ENCODE measurements at places on chromosomes 6 and 20.

DNA sequence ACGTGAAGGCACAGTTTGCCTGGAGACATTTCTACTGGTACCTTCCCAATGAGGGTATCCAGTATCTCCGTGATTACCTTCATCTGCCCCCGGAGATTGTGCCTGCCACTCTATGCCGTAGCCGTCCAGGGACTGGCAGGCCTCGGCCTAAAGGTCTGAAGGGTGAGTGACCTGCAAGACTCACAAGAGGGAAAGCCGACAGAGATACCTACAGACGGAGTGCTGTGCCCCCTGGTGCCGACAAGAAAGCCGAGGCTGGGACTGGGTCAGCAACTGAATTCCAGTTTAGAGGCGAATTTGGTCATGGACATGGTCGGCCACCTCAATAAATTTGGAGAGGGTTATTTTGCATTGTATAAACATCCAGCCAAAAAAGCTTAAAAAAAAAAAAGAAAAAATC lies 420.3 kb upstream of the FLRT3 start:
- H3K4me1 ChIP-seq: no peaks in the 10 kb centered on the region
- no peak for DNase-seq
- no peak overlapping the region for H3K27ac ChIP-seq
- no peaks in the 10 kb centered on the region for H3K36me3 ChIP-seq
- H3K27me3 ChIP-seq: peaks cover 2% of the 10 kb centered on the region

DNA sequence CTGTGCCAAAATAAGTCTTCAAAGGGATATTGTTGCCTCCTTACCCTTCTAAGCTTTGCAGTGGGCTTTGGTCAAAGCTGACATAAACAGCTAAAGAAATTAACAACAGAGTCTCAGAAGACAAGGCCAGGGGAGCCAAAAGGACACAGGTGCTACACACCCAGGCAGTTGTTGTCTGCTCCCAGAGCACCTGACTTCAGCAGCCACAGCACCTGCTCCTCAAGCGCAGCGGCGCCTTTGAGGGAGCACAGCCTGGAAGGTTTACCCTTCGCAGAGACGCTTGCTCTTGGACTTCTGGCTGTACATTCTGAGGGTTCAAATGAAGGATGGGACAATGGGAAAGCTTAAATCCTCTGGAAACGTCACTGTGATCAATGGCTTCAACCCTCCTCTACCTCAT lies 16.6 kb downstream of the B4GALT5 start:
- H3K4me3 ChIP-seq: no peak overlapping the region
- peaks cover 30% of the 10 kb centered on the region for H3K4me1 ChIP-seq
- H3K27ac ChIP-seq: no peak overlapping the region
- DNase-seq: no peak
- no peaks in the 10 kb centered on the region for H3K36me3 ChIP-seq

- peaks cover 27% of the 10 kb centered on the region for H3K36me3 ChIP-seq
- no peak overlapping the region for H3K27ac ChIP-seq
- H3K4me3 ChIP-seq: no peak overlapping the region
- no peak for DNase-seq
- peaks cover 9% of the 10 kb centered on the region for H3K4me1 ChIP-seq
- no peaks in the 10 kb centered on the region for H3K27me3 ChIP-seq
Observed at GRCh38 chr6:139257821-139258398, 33.9 kb downstream of the TXLNB start.

- DNase-seq: no peak
- H3K4me3 ChIP-seq: no peak overlapping the region
- no peaks in the 10 kb centered on the region for H3K36me3 ChIP-seq
- H3K27ac ChIP-seq: no peak overlapping the region
- no peaks in the 10 kb centered on the region for H3K4me1 ChIP-seq
Observed at GRCh38 chr6:40832691-40833090, 206.3 kb downstream of the UNC5CL start.

DNA sequence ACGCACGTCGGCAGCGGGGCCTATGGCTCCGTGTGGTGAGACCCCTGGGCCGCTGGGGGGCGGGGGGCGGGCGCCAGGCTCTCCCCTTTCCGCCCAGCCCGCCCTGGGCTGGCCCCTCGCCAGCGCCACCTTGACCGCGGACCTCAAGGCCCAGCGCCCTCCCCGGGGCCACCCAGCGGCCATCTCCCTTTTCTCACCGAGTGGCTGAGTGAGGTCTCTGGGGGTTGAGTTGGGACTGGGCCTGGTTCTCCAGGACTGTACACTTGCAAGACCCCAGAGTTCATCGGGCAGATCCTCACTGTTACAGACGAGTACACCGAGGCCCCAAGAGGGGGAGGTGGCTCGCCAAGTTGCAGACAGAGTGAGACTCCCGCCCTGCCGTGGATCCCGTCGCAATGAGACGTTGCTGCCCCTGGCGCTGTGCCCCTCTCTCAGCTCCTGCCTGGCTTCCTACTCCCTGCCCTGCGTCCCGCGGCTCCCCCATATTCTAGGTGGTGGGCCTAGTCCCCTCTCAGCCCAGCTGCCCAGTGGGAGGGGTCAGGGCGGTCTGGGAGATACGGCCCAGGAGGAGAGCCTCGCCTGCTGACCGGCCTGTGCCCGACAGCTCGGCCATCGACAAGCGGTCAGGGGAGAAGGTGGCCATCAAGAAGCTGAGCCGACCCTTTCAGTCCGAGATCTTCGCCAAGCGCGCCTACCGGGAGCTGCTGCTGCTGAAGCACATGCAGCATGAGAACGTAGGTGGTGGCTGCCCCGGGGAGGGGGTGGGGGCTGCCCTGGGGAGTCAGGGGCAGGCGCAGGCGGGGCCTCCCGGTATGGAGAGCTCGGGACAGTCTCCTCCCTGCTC lies 576 bp downstream of the MAPK13 start:
- H3K27ac ChIP-seq: peak overlapping the region; percentile 2
- H3K4me3 ChIP-seq: peak overlapping the region; percentile 87
- no peaks in the 10 kb centered on the region for H3K27me3 ChIP-seq
- no peak for DNase-seq

GRCh38 chr6:149854532-149854931 lies 9.6 kb downstream of the LRP11 start:
- peaks cover 2% of the 10 kb centered on the region for H3K36me3 ChIP-seq
- H3K4me3 ChIP-seq: no peak overlapping the region
- peaks cover 2% of the 10 kb centered on the region for H3K27me3 ChIP-seq
- DNase-seq: no peak
- no peak overlapping the region for H3K27ac ChIP-seq

- H3K27me3 ChIP-seq: peaks cover 11% of the 10 kb centered on the region
- DNase-seq: no peak
- H3K27ac ChIP-seq: peak overlapping the region; percentile 51
- peaks cover 6% of the 10 kb centered on the region for H3K4me1 ChIP-seq
- no peak overlapping the region for H3K4me3 ChIP-seq
Observed at GRCh38 chr6:156557251-156557910, 219.8 kb upstream of the ARID1B start.

DNA sequence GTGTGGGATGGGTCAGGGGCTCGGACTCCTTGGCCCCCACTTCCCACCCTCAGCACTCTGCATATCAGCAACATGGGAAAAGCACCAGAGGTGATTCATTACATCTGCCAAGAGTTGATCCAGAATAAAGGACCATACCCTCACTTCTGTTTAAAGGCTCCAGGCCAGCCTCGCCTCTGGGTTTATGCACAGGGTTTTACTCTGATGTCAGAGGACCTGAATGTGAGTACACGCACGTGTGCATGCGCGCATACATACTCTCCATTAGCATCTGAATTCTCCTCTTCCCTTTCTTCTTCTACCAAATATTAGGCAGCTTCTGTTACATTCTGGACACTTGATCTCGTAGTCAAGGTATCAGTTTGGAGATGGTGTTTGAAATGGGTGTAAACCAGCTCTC lies 114.7 kb upstream of the SPTLC3 start:
- no peaks in the 10 kb centered on the region for H3K36me3 ChIP-seq
- no peak for DNase-seq
- H3K4me1 ChIP-seq: no peaks in the 10 kb centered on the region
- H3K4me3 ChIP-seq: no peak overlapping the region
- H3K27ac ChIP-seq: no peak overlapping the region

DNA sequence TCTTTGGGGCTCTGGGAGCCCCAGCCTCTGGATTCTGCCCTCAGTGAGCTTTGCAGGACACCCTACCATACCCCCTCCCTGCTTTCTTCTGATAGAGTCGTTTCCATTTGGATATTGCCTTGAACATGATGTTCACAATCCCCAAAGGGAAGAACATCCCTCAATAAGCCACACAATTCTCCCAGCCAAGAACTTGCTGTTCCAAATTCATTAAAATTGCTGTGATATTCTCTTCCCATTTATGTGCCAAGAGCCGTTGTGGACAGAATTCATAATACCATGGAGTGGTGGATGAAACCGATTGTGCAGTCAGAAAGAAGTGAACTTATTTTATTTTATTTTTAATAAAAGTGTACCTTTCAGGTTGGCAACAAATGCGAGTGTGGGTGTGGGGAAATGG lies 95.8 kb downstream of the DHX35 start:
- no peaks in the 10 kb centered on the region for H3K36me3 ChIP-seq
- no peak overlapping the region for H3K27ac ChIP-seq
- no peak for DNase-seq
- no peaks in the 10 kb centered on the region for H3K4me1 ChIP-seq
- no peak overlapping the region for H3K4me3 ChIP-seq

DNA sequence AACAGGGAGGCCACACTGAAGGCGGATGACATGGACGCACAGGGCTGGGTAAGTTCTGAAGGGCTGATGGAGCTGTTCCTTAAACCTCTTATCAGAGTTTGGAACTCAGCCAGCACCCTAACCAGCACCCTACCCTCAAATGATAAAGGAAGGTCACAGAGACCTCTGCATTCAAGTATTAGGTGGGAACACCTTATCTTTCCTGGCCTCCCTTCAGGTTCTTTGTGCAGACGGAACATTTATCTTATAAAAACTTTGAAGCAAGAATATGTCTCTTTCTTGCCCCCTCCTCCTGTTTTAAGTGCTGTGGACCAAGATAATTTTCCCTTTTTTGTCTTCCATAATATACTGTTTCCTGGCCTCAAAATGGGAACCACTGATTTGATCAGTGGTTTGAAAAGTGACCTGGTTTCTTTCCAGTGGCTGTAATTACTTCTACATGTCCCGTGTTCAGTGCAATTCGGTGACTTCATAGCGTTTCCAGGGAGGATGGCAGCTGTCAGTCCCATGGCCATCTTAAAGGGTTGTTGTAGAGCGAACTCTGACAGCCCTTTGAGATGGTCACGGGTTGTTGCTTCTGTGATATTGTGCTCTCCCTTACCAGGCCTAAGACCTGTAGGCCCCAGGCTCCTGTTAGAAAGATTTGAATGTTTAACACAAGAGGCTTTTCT lies 213.2 kb upstream of the MYLIP start:
- no peak overlapping the region for H3K27ac ChIP-seq
- no peaks in the 10 kb centered on the region for H3K27me3 ChIP-seq
- no peak for DNase-seq
- H3K4me3 ChIP-seq: no peak overlapping the region

All from memory B cell (primary cell).